Activated CD8-positive, alpha-beta T cell treated with anti-CD3 and anti-CD28 coated beads, Interleukin-2, amount 10 ng/mL, durations not matched to agents 7 days and 5 days (primary cell): ENCODE measurements at places on chromosomes 3 and 15. TPM values are rescaled to one million over a fixed set of nuclear protein-coding genes. Genes with fewer than 3 reads are reported as not detected.

DNA sequence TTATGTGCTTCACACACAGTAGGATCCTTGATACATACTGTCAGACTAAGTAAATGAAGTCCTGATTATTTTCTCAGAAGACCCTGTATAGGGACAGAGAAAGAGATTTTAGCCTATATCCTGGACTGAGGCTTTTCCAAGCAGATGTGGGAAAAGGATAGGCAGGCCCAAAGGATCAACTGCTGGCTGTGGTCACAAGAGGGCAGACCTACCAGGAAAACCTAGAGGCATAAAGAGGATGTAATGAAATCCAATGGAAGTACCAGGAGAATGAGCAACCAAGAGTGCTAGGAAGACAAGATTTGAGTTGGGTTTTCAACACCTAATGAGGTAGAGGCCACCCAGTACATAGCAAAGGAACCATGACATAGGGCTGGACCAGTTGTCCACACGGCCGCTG lies 23.1 kb downstream of the DCLK3 start:
- no peak for DNase-seq
- no peaks in the 10 kb centered on the region for H3K4me1 ChIP-seq
- H3K27me3 ChIP-seq: peaks cover 19% of the 10 kb centered on the region
- no peaks in the 10 kb centered on the region for H3K36me3 ChIP-seq
- no peak overlapping the region for H3K27ac ChIP-seq

DNA sequence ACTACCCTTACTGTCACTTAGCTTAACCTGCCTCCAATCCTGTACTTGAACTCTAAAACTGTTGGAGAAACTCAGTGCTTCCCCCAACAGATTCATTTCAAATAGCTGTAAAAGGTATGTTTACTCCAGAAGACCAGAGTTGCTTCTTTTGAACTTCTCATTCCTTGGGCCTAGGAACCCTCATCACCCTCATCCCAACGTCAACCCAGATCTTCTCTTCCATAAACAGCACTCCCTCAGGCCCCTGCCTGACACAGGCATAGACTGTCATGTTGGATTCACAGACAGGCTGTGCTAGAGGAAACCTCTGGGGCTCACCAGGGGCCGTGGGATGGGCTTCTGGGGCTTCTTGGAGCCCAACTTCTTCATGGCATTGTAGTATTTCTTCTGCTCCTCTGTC lies 57.5 kb upstream of the SCN5A start:
- peaks cover 6% of the 10 kb centered on the region for H3K4me1 ChIP-seq
- H3K27ac ChIP-seq: no peak overlapping the region
- DNase-seq: no peak

DNA sequence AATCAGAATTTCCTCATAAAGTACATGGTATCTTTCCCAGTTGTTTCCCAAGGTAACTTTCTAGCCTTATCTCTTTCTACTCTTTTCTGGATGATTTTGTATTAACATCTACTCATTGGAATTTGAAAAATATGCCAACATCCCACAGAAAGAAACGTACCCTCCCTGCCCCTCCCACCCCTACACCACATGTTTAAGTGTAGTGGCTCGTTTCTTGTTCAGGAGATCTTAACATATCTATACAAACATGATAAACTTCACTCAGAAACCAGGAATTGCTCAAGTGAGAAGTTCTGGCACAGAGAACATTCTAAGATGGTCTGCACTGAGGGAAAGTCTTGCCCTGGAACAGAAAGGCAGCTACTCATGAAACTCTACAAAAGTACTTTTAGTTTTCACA lies 404.7 kb downstream of the SOX2 start:
- no peaks in the 10 kb centered on the region for H3K4me1 ChIP-seq
- no peaks in the 10 kb centered on the region for H3K27me3 ChIP-seq
- no peak overlapping the region for H3K27ac ChIP-seq
- DNase-seq: no peak

The SLC22A13 gene
- 1.0 TPM for total RNA-seq

The LMCD1 gene
- 1.2 TPM for total RNA-seq

DNA sequence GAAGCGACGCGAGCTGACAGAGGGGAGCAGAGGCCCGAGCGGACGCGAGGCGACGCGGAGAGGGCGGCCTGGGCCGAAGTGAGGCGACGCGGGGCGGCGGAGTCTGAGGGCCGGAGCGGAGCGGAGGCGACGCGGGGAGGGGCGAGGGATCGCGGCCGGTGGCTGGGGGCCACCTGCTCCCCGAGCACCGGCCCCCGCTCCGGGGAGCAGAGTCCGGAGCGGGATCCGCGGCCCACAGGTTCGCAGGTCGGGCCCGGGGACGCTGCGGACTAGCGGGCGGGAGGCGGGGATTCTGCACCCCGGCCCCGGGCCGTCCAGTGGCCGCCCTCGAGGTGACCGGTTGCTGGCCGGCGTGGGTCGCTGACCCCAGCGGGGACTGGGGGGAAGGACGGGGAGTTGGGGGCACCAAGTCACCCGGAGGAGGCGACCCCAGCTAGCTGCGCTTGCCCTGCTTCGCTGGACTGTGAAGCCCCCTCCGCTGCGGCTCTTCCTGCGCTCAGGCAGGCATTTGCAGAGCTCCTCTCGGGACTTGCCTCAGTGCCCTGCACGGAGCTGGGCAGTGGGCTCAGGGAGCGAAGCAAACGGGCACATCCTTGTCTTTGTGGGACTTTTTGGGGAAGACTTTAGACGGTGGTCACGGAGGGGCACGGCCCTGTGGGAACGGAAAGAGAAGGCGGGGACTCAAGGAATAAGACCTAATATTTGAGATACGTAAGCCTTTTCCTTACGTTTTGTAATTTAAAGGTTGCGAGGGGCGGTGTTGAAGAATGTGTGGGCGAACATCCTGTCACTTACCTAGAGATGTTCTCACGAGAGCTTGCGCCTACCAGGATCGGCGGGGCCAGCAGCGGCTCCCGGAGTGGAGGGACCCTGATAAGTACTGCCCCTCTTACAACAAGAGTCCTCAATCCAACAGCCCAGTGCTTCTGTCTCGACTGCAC lies 566 bp downstream of the HMCES start:
- no peaks in the 10 kb centered on the region for H3K27me3 ChIP-seq
- H3K36me3 ChIP-seq: peaks cover 68% of the 10 kb centered on the region
- peak overlapping the region; percentile 98 for H3K4me3 ChIP-seq

- H3K27me3 ChIP-seq: no peaks in the 10 kb centered on the region
- H3K4me1 ChIP-seq: no peaks in the 10 kb centered on the region
- H3K4me3 ChIP-seq: no peak overlapping the region
- no peaks in the 10 kb centered on the region for H3K36me3 ChIP-seq
- no peak overlapping the region for H3K27ac ChIP-seq
- DNase-seq: no peak
Measured at GRCh38 chr3:72058493-72059081, 273.6 kb upstream of the PROK2 start.

GRCh38 chr15:75869446-75869845 lies 26.2 kb downstream of the UBE2Q2 start:
- peaks cover 41% of the 10 kb centered on the region for H3K36me3 ChIP-seq
- no peak for DNase-seq
- no peak overlapping the region for H3K27ac ChIP-seq
- no peaks in the 10 kb centered on the region for H3K27me3 ChIP-seq
- peaks cover 15% of the 10 kb centered on the region for H3K4me1 ChIP-seq

GRCh38 chr3:127984241-127984975 lies 67.8 kb upstream of the SEC61A1 start:
- DNase-seq: no peak
- no peaks in the 10 kb centered on the region for H3K4me1 ChIP-seq
- H3K36me3 ChIP-seq: no peaks in the 10 kb centered on the region
- peaks cover 3% of the 10 kb centered on the region for H3K27me3 ChIP-seq
- no peak overlapping the region for H3K4me3 ChIP-seq

The C3orf70 gene
- total RNA-seq: 0.13 TPM

The PLAAT1 gene
- not detected for total RNA-seq

The CYP8B1 gene
- not detected for total RNA-seq

GRCh38 chr3:48989796-48990635 lies at the start of gene P4HTM:
Gene P4HTM (plus strand): TSS chr3:48990241. CDS start chr3:48990257, 16 bp downstream.
- H3K27me3 ChIP-seq: no peaks in the 10 kb centered on the region
- peak within 1 kb of the TSS; percentile 93 for H3K27ac ChIP-seq
- H3K4me3 ChIP-seq: peak within 1 kb of the TSS; percentile 91
- peaks cover 54% of the 10 kb centered on the region for H3K4me1 ChIP-seq
- peaks cover 22% of the 10 kb centered on the region for H3K36me3 ChIP-seq
- peak; percentile 86 for DNase-seq

The BFSP2 gene
- total RNA-seq: 0.45 TPM

The SERINC4 gene
- total RNA-seq: 0.21 TPM

The CACNA2D3 gene
- not detected for total RNA-seq

- no peaks in the 10 kb centered on the region for H3K27me3 ChIP-seq
- peaks cover 3% of the 10 kb centered on the region for H3K36me3 ChIP-seq
- no peak overlapping the region for H3K27ac ChIP-seq
- no peak for DNase-seq
Measured at GRCh38 chr3:11482021-11482420, 161.7 kb downstream of the VGLL4 start.

The GOLGA8J gene
- 0.34 TPM for total RNA-seq

The GABRA5 gene
- not detected for total RNA-seq

DNA sequence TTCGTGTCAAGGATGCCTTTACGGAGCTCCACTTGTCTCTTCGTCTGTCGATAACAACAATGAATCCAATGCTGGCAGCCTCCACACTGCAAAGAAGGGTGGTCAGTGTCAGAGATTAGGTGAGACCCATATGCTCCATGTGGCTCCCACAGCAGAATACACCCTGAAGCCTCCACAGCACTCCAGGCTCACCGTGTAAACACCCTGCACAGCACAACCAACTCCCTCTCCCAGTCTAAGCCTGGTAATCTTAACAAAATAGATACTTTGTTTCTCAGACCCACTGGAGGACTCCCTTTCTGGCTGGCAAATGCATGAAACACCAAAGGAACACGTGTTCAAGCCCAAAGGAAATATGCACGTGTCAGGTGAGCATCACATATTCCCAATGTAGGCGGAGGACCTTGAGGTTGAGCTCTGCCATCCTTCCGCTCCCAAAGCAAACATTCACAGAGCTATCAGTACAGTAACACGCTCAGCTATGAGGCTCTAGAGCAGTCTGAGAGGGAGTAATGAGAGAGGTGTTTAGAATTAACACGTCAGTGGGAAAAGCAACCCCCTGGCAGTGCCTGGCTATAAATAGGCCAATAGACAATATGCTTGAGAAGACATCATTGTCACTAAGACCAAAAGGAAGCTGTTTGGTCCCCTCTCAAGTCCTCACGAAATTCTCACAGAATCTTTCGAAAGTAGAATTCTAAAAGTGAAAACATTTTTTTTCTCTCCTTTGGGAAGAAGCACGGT lies 86.7 kb downstream of the MCF2L2 start:
- no peak overlapping the region for H3K4me3 ChIP-seq
- DNase-seq: no peak
- H3K27ac ChIP-seq: no peak overlapping the region
- peaks cover 6% of the 10 kb centered on the region for H3K4me1 ChIP-seq
- H3K27me3 ChIP-seq: peaks cover 9% of the 10 kb centered on the region
- peaks cover 14% of the 10 kb centered on the region for H3K36me3 ChIP-seq

The MASP1 gene
- not detected for total RNA-seq
